ENCODE measurements at places on chromosomes 13 and 19.
A peak's percentile ranks its signal among the peaks of the same experiment; 100 is the strongest.

DNA sequence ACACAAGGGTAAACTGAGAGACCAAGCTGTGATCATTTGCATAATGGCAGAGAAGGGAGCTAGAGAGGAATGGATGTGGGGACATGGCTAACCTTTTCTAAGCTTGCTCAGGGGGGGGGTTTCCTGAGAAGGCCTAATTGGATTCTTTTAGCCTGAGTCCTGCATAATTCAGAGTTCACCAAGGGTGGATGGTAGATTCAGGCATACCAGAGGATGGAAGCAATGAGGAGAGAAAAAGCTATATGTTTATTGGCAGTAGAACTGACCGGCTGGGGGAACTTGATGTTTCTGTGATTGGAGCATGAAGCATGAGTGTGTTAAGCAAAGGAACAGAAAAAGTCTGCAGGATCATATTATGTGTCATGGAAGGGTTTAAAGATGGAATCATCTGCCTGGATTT lies 65.9 kb upstream of the KLF12 start:
- no peak for DNase-seq

- DNase-seq, result no peak
These were observed 2.0 kb upstream of the ZDHHC20 start for GRCh38 chr13:21461131-21461530.

GRCh38 chr19:28221736-28222135 lies 991.2 kb downstream of the UQCRFS1 start:
- no peak for DNase-seq

- DNase-seq, result no peak
These were observed 124.4 kb downstream of the RNF17 start for GRCh38 chr13:24888291-24888931.

DNA sequence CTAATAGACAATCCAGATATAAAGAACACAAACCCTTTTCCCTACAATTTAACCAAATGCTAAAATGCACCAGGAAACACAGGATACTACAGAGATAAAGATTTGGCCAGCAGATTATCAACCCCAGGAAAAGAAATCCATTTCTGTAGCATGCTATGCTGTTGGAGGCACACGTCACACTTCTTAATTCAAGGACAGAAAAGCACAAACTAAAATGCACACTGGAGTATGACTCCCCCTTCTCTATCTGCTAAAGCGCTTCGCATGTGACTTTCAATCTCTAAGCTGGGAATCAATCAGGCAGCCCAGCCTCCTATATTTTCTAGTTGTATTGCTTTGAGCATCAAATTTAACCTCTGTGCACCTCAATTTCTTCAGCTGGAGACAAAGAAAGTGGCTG lies 22.2 kb downstream of the ABCC4 start:
- no peak for DNase-seq

DNA sequence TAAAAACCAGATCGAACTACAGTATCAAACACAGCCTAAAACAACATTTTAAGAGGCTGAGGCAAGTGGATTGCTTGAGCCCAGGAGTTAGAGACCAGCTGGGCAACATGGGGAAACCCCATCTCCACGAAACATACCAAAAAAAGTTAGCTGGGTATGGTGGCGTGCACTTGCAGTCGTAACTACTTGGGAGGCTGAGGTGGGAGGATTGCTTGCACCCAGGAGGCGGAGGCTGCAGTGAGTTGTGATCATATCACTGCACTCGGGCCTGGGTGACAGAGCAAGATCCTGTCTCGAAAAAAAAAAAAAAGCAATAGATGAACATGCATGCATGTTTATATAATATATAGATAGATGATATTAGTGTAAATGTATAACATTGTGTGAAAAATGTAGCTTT lies 5.2 kb upstream of the MRPS31 start:
- no peak for DNase-seq

GRCh38 chr19:13938301-13939064 lies at the start of gene PODNL1:
TSS of gene PODNL1 (minus strand) at chr19:13938417. CDS start at chr19:13938181, 236 bp downstream.
- no peak for DNase-seq

GRCh38 chr19:38647368-38647965 lies at the start of gene ACTN4:
TSS of gene ACTN4 (plus strand) at chr19:38647649. CDS start at chr19:38647746, 97 bp downstream.
- DNase-seq, result peak; percentile 99

GRCh38 chr19:41795031-41795461 lies 1.3 kb upstream of the CEACAM3 start:
- peak; percentile 37 for DNase-seq

DNA sequence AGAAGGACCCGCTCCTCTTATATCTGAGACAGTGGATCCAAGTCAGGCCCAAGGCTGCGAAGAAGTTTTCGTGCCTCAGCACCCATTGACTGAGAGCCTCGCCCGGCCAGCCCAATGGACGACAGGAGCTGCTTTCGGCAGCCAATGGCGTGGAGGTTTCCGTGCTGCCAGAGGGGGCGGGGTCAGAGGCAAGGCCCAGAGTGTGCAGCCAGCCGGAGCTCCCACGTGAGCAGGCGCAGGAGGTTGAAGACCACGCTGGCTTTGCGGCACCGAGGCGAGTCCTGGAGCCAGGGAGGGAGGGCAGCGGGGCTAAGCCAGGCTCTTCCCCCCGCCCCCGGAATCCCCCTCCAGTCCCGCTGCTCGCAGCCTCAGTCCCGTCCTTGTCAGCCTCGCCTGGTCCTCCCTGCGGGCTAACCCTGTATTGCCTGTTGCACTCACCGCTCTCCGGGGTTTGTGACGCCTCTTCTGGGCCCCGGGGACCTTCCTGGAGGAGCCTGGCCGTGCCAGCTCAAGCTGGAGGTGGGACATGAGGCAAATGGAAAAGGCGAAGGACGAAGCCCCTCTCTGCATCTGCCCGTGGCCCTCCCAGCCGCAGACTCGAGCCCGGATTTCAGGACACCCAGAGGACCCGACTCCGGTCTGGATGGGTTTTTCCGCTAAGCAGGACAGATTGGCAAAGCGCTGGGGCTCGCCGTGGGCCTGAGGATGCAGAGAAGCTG lies 1.5 kb downstream of the IFNL4 start:
- no peak for DNase-seq

GRCh38 chr19:4969772-4970531 lies 1.0 kb downstream of the KDM4B start:
- DNase-seq, result no peak

DNA sequence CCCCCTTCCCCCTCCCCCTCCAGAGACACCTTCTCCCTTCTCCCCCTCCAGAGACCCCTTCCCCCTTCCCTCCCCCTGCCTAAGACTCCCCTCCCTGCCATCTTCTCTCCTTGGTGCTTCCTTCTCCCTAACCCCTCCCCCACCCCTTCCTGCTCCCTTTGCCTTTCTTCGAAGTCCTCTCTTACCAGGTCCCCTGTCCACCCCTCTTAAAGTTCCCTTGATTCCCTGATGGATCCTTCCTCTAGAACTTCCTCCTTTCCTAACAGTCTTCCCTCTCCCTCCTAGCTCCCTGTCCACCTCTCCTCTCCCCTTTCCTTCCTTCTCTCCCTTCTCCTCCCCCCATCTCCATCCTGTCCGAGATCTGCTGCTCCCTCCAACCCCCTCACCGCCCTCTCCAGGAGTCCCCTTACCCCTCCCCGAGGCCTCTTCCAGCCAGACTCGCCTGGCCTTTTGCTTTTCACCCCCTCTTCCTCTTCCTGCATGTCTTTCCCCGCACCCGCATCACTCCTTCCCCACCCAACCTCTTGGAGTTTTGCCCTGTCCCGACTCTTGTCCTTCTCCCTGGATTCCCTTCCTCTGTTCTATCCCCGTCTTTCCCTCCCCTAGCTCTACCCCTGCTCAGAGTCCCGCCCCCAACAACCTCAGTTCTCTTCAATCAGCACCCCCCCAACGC lies 3.1 kb downstream of the TNFSF9 start:
- DNase-seq, result no peak

GRCh38 chr19:28314756-28315155 lies 898.2 kb downstream of the UQCRFS1 start:
- DNase-seq, result no peak

DNA sequence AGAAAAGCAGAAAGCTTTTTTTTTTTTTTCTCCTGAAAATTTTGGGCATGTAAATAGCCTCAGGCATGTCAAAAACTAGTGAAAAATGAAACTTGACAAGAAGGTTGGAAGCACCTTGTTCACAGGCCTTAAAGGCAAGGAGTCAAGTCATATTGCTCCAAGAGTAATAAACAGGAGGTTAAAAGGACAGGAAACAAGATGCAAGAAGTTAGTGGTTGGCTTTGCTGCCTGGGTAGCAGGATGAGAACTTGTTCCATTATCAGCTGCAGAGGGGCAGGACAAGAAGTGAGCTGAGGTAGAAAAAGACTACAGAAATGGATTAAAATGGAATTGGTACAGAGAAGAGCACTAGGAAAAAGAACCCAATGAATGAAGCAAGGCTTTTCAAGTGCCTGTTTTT lies 242.6 kb downstream of the DCT start:
- no peak for DNase-seq
